ENCODE measurements at places on chromosomes 5 and 9. TPM values are rescaled to one million over a fixed set of nuclear protein-coding genes. Genes with fewer than 3 reads are reported as not detected.

PCDHGA5 gene
- total RNA-seq: not detected

PCDHGB3 gene
- total RNA-seq: 0.62 TPM

NINJ1 gene
- 110 TPM for total RNA-seq

IFNE gene
- not detected for total RNA-seq

FAM221B gene
- not detected for total RNA-seq

SHC3 gene
- 0.19 TPM for total RNA-seq

GABRA1 gene
- not detected for total RNA-seq

LSM11 gene
- 3.9 TPM for total RNA-seq

IFNA6 gene
- total RNA-seq: not detected

ANKRD33B gene
- total RNA-seq: 2.3 TPM

DNA sequence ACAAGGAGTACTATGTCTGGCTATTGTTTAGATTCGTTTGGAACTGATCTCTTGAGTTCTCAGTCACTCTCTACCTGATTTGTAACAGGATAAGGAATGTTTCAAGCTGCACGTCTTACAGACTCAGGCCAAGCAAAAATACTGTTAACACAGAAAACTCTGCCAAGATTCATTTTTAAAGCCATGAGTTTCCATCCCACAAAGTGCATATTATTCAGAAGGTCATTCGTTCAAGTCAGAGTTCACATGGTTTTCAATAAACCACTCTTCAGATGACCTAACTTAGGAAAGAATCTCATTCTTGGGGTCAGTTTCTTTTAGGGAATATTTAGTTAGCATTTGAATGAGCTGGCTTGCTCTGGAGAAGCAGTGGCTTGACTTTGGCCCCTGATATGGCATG, 49.3 kb downstream of the F2R start:
- DNase-seq: no peak

DNA sequence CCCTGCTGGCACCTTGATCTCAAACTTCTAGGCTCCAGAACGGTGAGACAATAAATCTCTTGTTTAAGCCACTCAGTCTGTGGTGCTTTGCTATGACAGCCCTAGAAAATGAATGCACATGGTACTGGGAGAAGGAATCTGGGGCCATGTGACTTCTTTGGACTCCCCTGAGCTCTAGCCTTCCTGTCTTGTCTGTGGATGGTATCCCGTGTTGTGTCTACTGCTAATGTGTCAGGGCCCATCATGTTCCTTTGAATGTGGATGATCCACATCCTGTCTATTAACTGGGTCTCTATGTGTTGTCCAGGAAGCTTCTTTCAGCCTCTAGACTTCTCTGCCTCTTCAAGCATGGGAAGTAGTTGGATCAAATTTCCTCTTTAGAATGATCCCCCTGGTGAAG, 25.1 kb downstream of the IL7R start:
- no peak for DNase-seq

GRCh38 chr9:115551396-115551795, 433.4 kb upstream of the TNC start:
- no peak for DNase-seq

DNA sequence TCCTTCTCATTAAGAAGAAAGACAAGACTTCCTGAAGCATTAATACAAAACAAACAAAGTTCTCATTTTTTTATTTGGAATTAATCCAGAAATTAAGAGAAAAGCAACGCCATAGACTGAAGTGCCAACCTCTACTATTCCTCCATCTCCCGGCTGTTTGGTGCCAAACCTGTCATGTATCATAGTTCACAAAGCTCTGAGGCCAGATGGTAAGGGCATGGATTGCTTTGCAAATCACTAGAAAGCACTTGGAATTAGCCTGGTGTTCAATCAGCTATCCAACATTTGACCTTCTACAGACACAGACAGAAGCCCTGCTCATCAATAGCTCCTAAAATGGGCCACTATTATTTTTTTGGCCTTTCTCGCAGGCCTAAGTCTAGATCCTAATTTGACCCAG, 33.8 kb downstream of the HTR1A start:
- DNase-seq: no peak

GRCh38 chr9:29659736-29660135, 2086.5 kb upstream of the C9orf72 start:
- DNase-seq: no peak

- DNase-seq: no peak
Measured at GRCh38 chr5:96546120-96546519, 113.1 kb upstream of the PCSK1 start.

DNA sequence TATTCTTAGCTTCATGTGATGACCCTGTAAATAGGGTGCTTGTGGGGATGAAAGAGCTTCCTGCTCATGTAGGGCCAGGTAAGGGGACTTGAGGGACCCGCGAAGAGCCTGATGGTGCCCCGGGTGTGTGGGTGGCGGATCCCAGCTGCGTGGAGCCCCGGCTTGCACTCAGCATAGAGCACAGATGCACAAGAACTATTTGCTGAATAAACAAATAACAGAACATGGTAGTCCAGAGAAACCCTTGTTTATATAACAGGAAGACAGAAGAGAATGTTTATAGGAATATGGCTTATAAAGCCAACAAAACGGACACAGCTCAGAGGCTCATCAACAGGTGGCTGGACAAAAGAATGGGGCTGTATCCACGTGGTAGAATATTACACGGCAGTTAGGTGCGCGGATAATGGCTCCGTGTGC, 106.9 kb upstream of the COL5A1 start:
- no peak for DNase-seq

DNA sequence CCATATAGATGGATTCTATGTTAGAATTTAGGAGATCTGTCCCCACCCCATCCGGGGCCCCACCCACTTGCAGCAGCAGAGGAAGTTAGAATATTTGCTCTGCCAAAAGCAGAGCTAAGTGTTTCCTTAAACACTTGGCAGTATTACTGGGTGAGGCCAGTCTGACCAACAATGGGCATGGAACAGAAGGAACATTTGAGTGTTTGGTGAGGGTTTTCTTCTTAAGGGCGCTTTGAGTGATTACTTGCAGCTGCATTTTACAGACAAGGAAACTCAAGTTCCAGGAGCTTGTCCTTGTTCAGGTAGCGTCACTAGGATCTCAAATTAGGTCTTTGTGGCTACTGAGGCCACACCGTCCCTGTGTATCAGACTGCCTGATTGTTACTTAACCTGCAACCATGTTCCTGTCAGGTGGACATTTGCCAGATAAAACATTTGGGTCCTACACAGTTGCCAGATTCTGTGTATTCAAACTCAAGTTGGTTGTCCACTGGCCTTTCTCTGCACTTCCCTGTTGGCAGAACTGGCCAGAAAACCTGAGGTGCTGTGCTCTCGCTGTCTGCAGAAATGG, 59.3 kb downstream of the SLC46A2 start:
- no peak for DNase-seq

GRCh38 chr5:92879806-92880543, 701.0 kb downstream of the NR2F1-AS1 start:
- no peak for DNase-seq

DNA sequence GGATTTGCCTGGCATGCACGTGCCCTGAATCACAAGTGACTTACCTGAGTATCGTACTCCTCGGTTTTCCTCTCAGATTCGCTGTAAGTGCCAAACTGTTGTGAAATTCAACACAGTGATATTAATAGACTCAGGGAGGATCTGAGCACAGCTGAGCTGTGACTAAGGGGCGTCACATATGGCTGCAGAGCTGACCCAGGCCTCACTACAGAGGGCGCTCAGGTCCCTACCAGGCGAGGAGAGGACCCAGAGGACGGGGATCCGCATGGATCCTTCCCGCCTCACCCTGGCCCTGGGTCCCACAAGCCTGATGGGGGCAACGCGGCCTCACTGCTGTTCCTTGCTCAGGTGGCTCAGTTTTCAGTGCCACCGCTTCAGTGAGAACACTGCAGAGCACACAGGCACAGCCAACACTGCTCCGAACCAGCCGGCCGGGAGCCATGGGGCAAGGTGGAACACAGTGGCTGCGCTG, 20.1 kb downstream of the CLPTM1L start:
- DNase-seq: no peak

DNA sequence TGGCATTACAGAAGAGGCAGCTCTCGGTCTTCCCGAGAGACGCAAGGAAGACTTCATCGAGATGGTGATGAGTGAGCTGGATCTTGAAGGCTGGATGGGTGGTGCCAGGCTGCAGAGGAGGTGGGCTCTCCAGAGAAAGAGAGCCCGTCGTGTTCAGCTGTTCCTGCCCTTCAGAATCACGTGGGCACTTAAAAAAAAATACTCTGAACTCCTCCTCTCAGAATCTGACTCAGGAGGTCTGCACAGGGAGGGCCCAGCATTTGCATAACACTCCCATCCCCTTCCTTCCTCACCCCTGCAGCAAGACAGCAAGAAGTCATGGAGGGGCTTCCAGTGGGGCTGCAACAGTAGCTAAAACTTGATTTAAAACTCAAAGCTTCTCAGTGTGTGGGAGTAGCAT, 203.0 kb downstream of the ATPSCKMT start:
- no peak for DNase-seq

DNA sequence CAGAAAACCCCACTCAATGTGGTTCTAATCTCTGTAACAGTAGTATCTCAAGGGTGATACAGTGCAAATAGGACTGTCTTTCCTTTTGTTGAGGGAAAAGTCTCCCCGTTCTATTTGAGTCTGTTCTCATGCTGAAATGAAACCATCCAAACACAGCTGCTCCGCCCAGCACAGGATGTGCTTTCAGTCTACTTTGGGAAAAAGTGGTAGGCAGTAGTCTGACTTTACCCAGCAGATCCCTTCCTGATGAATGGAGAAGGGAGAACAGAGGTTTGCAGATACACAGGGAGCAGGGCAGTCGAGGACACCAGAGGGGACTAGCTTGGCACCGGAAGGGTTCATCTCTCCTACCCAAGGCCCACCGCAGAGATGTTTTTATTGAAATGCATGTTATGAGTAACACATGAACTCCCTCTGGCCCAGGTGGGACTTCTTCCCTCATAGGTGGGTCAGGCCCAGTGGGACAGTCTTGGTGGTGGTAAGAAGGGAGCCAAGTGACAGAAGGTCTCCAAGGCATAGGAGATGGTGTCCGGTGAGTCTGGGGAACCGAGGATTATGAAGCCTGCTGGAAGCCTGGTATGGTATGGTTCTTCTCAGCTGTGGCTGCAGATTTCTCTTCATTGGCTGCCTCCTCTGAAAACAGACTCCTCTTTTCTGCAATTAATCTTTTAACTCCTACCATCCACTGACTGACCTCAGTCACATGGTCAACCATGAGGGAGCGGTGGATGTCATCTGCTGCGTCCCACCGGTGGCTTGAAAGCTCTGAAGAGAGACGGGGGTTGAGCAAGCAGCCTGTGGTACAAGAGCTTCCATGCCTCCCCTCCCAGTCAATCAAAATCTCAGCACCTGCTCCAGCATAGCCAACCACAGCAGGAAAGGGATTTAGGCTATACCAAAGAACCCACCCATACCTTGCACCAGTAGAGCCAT, 3.0 kb downstream of the EIF4EBP3 start:
- no peak for DNase-seq

DNA sequence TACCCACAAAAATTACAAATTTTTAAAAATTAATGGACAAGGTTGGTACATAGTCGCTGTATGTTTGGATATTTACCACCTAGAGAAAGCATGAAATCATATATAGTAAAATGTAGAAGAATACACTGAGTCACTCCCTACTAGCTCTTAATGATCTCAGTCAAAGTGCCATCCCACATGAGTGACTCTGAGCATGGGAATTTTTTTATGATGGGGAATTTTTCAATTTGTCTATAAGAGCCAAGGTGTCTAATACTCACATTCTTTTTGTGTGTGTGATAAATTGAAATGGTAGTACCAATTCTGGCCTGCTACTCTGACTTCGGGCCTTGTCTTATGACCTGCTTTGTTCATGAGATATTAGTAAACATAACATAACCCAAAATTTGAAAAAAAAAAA, 483.2 kb downstream of the CDH10 start:
- no peak for DNase-seq

- DNase-seq: no peak
Measured at GRCh38 chr9:16410601-16411280, 459.7 kb downstream of the BNC2 start.

- no peak for DNase-seq
Measured at GRCh38 chr9:93929231-93929630, 25.9 kb downstream of the BARX1 start.

- no peak for DNase-seq
Measured at GRCh38 chr9:69454321-69454720, 129.3 kb downstream of the ENTREP1 start.

DNA sequence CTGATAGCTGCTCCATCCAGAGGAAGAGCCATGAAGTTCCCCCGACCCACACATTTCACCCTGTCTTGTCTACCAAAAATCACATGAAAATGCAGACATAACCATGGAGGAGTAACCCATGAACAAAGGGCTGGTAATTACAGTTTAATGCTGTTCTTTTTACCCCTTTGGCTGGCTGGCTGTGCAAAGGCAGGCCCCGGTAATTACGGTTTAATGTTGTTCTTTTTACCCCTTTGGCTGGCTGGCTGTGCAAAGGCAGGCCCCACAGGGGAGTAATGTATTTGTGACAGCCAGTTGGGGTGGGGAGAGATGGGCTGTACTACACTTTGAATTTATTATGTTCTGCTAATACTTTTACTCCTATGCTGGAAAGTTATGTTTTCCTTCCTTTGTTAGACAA, 41.7 kb downstream of the PIK3R1 start:
- DNase-seq: no peak

DNA sequence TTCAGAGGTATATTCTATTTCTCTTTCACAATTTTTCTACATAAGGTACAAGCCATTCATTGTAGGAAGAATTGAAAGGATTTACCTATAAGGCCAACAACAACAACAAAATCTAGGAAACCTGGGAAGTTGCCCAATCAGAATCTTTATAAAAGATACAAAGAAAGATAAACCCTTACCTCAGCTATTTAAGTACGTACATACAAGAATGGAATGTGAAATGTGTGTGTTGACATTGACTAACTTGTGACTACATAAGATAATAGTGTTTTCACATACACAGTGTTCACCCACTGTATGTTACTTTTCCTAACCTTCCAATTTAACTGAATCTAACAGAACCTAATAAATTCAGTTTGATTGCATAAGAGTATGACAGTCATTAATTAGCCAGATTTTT, 154.1 kb downstream of the ADAMTS6 start:
- DNase-seq: no peak

DNA sequence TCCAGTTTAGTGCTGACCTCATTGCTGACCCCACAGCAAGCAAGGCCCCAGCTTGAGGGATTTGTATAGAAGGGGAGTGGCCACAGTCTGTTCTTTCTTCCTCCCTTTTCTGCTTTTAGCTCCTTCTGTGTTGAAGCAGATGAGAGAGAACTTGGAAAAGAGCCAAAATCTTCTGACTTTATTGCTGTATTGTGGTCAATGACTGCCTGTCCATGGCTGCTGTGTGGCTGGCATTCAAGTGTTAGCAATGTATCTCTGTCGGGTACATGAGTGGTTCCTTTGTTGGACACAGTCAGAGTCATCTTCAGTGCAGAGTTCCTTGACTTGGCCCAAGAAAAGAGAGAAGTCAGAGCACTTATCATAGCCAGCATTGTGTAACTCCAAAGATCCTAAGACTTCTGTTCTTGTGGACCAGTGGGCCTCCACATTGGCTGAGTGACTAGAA, 154.1 kb downstream of the LRRC70 start:
- no peak for DNase-seq

- no peak for DNase-seq
Measured at GRCh38 chr5:143588933-143589662, 185.6 kb upstream of the NR3C1 start.

GRCh38 chr5:174834081-174834480, 109.7 kb downstream of the MSX2 start:
- DNase-seq: no peak

Measured in T-cell (primary cell).